SJSA1 (cell line): ENCODE measurements at places on chromosomes 12 and 14.

- no peak for DNase-seq
These were observed 26.1 kb downstream of the LEMD3 start for GRCh38 chr12:65195387-65196055.

DNA sequence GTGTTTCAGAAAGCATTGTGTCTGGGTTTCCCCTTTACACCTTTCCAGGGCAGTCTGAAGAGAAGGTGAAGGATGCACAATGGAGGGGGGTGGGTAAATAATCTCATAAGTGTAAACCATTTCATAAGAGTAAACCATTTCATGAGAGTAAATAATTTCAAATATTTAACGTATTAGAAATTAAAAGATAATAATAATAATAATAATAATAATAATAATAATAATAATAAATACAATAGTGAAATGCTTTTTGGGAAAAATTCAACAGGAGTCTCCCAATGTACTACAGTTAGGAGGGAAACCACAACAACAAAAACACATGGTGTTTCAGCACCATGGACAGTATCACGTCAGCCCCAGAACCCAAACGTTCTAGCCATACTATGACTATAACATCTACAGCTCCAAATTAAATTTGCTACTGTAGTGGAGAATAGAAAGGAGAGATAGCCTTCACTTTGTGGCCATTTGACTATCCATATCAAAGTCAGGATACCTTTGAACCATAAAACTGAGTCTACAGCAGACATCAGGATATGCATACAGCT, 691.8 kb downstream of the BCL11B start:
- no peak for DNase-seq

GRCh38 chr12:121580959-121581685, at the start of gene KDM2B:
KDM2B (minus strand) TSS chr12:121581023; CDS start chr12:121580911, 112 bp downstream.
- peak; percentile 14 for DNase-seq

GRCh38 chr14:54864526-54864925, 38.1 kb downstream of the GCH1 start:
- DNase-seq: no peak

DNA sequence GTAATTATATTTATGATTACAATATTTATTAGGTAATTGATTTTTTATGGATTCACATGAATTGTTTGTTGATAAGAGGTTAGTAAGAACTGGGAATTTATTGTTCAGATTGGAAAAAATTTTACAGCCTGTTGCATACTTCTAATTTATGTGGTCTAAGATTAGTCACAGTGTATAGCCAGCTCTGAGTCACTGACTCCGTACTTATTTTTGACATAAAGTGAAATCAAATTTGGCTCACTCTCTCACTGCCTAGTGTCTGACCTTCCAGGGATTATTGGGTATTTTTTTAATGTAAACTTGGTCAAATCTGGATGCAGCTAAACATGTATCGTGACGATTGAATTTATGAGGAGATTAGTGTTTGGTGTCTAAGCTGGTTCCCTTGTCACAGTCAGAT, 109.3 kb downstream of the PTPRQ start:
- peak; percentile 69 for DNase-seq

GRCh38 chr14:51020024-51020710, 74.7 kb downstream of the TRIM9 start:
- DNase-seq: peak; percentile 19

DNA sequence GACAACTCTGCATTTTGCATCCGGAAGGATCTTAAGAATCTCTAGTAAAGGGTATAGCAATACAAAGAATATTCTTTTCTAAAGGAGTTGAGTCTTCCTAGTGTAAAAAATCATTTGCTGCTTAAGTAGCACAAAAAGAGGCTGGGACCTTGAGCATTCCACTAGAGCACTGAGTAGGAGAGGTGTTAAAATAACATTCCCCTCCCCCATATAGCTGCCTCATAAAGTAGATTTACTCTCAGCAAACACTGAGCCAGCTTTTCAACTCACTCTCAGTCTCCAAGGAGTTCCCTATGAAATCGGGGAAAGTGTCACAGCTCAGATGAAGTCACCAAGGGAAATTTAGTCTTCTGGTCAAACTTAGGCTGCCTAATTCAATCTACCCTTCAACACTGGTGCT, 592.7 kb downstream of the ETNK1 start:
- DNase-seq: no peak

- DNase-seq: no peak
These were observed 44.9 kb downstream of the DDX11 start for GRCh38 chr12:31118347-31119191.

GRCh38 chr12:56221232-56221756, 428 bp downstream of the RNF41 start:
- peak; percentile 74 for DNase-seq

DNA sequence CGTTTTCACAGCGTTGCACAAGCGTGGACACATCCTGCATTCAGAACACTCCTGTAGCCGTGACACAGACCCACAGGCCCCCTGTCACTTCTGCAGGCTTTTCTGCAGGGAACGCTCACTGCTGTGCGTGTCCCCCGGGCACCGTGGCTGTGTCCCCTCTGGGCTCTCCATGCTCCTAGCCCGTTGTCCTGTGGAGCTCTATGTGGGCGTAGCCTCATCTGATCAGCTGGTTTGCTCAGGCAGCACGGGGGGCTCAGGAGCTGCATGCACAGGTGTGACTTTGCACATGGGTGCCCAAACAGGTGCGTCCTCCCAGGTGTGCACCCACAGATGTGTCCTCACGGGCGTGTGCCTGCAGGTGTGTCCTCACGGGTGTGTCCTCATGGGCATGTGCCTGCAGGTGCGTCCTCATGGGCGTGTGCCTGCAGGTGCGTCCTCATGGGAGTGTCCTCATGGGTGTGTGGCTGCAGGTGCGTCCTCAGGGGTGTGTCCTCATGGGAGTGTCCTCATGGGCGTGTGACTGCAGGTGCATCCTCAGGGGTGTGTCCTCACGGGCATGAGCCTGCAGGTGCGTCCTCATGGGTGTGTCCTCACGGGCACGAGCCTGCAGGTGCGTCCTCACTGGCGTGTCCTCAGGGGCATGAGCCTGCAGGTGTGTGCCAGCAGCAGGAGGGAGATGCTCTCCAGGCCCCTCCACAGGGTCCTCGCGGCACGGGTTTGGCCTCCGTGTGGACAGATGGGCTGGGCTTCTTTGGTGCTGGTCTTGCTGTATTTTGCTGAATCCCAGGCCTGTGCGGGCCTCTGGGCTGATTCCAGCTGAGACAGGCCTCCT, 17.5 kb downstream of the MTA1 start:
- DNase-seq: no peak

GRCh38 chr12:66196806-66197205, 7.8 kb downstream of the IRAK3 start:
- no peak for DNase-seq

DNA sequence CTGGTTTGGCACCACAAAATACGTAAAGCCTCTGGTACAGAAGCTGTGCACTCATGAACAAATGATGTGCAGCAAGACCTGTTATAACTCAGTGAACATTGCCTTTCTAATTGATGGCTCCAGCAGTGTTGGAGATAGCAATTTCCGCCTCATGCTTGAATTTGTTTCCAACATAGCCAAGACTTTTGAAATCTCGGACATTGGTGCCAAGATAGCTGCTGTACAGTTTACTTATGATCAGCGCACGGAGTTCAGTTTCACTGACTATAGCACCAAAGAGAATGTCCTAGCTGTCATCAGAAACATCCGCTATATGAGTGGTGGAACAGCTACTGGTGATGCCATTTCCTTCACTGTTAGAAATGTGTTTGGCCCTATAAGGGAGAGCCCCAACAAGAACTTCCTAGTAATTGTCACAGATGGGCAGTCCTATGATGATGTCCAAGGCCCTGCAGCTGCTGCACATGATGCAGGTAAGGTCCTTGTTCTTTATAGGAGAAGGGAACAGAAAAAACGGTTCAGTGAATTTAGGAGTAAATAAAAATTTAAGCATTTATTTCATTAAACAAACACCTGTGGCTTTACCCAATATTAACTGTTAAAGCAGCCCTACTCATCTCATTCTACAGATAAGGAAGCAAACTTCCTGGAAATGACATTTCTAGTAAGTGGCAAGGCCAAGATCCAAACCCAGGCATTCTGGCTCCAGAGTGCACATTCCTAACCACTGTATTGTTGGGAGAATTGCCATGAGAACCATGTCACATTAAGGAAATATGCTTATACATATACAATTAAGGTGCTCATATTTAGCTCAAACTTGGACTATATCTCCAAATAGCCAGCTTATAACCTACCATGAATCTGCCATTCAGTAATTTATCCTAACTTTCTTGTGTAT, 11.7 kb downstream of the COCH start:
- no peak for DNase-seq

DNA sequence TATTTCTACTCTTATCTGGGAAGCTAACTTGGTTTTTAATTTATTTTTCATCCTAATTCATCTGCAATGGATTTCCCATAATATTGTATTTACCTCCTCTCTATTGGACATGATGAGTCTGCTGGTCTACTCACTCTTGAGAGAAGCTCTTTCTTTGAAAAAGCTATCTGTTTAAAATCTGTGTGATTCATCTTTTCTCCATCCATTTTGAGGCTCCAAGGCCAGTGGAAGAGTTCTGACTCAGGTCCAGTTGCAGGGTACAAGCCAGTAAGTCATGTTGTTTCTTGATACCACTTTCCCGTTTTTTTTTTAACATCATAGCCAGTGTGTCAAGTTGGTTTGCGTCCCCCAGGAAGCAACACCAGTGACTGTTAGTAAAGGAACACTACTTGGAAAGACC, 160.3 kb upstream of the BMP4 start:
- no peak for DNase-seq

DNA sequence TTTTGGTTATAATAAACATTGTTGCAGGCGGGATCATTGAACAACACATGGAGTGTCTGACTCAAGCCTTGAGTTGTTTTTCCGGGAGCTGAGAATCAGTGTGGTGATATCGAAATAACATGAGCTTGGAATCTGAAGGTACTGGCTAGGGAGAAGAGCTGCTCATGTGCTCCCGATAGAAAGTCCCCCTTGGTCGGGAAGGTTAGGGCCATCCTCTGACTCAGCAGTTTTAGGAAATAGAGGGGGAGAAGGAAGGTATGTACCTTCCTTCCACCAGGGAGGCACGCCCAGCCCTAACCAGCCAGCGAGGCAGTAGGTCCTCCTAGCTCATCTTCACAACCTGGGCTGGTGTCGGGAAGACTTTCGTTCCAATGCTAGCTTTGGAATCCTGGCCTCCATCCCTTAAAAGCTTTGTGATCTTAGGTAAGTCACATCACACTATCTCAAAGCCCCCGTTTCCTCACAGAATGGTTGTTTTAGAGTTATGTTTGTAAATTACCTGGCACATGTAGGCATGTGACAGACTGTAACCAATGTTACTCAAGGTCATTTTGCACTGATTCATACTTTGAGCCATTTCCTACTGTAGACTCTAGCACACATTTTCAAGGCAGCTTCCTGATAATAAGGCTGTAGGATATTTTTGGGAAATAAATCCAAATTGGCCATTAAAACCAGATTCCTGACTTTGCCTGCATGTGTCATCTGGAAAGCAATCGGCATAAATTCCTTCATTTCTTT, 1.9 kb upstream of the RAB35 start:
- no peak for DNase-seq

GRCh38 chr12:40209886-40210285, 14.9 kb upstream of the LRRK2 start:
- no peak for DNase-seq

DNA sequence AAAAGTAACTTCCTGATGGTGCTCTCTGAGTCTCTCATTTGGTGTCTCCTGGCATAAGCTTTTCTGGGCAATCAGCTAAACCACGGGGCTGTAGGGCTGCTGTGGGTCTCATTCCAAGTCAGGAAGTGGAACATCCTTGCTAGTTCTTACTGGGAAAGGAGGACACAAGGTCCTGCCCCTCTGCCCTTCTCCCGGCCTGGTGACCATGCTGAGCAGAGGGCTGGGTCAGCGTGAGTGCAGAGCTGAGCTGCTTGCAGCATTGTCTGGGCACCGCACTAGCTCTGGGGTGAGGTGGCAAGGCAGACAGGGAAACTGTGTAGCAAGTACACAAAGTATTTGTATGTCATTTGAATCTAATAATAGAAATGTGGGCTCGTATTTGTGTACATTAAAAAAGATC, 45.0 kb upstream of the ASPG start:
- no peak for DNase-seq

DNA sequence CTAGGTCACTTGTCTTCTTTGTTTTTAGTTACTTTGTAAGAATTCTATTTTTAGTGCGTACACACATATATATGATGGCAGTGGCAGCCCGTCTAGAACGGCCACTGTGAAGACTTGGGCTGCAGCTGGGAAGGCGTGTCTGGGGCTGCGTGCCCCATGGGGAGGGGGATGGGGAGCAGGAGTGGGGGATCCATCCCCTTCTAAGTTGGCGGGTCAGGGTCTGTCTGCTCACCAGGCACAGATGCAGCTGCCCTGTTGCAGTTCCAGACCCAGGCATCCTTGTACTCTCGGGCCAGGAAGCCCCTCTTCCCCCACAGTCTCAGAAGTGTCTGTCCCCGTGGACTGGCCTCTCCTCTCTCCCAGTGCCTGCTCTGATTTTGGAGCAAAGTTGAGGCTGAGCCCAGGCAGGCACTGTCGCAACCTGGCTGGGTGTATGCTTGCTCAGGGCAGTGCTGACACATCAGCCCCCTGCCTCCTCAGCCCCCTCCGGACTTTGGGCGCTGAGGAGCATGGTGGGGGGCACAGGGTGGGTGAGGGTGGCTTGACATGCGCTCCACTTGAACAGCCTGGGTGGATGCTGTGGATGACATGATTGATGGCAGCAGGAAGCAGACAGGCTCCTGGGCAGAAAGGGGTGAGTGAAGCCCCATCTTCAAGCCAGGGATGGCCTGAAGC, 271.2 kb upstream of the NAV3 start:
- DNase-seq: no peak

- peak; percentile 77 for DNase-seq
These were observed 11.0 kb upstream of the FBXL14 start for GRCh38 chr12:1605129-1606020.

- no peak for DNase-seq
These were observed 42.6 kb upstream of the KRR1 start for GRCh38 chr12:75553836-75554555.

GRCh38 chr12:32901553-32901952, 5.0 kb upstream of the PKP2 start:
- no peak for DNase-seq

GRCh38 chr12:127742231-127742630, 524.7 kb upstream of the TMEM132C start:
- peak; percentile 29 for DNase-seq

- no peak for DNase-seq
These were observed 27.5 kb downstream of the HVCN1 start for GRCh38 chr12:110661337-110661972.

GRCh38 chr14:104753528-104754212, 723 bp downstream of the SIVA1 start:
- no peak for DNase-seq

- no peak for DNase-seq
These were observed 283.4 kb upstream of the GRIP1 start for GRCh38 chr12:66962290-66962689.

- DNase-seq: peak; percentile 97
These were observed at the start of gene FKBP3 for GRCh38 chr14:45134051-45134958. FKBP3 (minus strand) TSS chr14:45134481; CDS start chr14:45134456, 25 bp downstream.

GRCh38 chr14:103436533-103436932, 51.3 kb downstream of the MARK3 start:
- no peak for DNase-seq

GRCh38 chr12:72453550-72453949, 181.4 kb downstream of the TRHDE start:
- no peak for DNase-seq

GRCh38 chr14:99203080-99203479, 68.9 kb downstream of the BCL11B start:
- no peak for DNase-seq
